Activated naive CD8-positive, alpha-beta T cell treated with anti-CD3 and anti-CD28 coated beads, Interleukin-2, amount 10 ng/mL, durations not matched to agents 7 days and 5 days (primary cell): ENCODE measurements at places on chromosomes 1 and 21. TPM values are rescaled to one million over a fixed set of nuclear protein-coding genes. Genes with fewer than 3 reads are reported as not detected.

DNA sequence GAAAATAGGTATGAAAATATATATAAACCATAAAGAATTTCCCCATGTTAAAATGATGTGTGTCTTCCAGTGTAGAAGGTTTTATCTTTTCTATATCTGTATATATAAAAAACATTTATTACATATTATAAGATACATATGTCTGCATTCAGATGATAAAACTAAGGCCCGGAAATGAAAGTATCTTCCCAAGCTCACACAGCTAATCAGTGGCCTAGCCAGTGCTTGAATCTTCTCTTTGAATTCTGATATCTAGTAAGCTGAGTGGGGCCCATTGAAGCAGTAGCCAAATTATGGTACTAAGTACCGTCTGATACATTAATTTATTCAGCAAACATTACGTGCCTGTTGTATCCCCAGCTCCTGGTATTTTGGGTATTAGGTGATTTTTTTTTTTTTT is 28.6 kb downstream of the UCK2 start:
- peaks cover 6% of the 10 kb centered on the region for H3K36me3 ChIP-seq
- H3K27me3 ChIP-seq, result no peaks in the 10 kb centered on the region
- no peak overlapping the region for H3K4me3 ChIP-seq
- H3K4me1 ChIP-seq, result peaks cover 43% of the 10 kb centered on the region
- DNase-seq, result no peak

DNA sequence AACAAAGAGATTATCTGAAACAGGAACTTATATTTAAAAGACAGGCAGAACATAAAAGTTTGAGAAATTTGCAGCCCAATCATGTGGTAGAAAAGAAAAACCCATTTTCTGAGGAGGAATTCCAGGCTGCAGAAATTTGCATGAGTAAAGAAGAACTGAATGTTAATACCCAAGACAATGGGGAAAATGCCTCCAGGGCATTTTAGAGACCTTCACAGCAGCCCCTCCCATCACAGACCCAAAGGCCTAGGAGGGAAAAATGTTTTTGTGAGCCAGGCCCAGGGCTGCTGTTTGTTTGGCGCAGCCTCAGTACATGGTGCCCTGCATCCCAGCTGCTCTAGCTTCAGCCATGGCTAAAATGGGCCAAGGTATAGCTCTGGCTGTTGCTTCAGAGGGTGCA is 554.3 kb upstream of the CHRM3 start:
- no peaks in the 10 kb centered on the region for H3K27me3 ChIP-seq
- no peak overlapping the region for H3K27ac ChIP-seq

HSF2BP gene
- total RNA-seq, result 0.64 TPM

NDUFS5 gene
- total RNA-seq, result 113 TPM

- H3K36me3 ChIP-seq, result peaks cover 27% of the 10 kb centered on the region
- H3K27me3 ChIP-seq, result no peaks in the 10 kb centered on the region
- no peak for DNase-seq
- no peak overlapping the region for H3K27ac ChIP-seq
These were observed 76.7 kb upstream of the SCCPDH start for GRCh38 chr1:246647513-246647912.

DNA sequence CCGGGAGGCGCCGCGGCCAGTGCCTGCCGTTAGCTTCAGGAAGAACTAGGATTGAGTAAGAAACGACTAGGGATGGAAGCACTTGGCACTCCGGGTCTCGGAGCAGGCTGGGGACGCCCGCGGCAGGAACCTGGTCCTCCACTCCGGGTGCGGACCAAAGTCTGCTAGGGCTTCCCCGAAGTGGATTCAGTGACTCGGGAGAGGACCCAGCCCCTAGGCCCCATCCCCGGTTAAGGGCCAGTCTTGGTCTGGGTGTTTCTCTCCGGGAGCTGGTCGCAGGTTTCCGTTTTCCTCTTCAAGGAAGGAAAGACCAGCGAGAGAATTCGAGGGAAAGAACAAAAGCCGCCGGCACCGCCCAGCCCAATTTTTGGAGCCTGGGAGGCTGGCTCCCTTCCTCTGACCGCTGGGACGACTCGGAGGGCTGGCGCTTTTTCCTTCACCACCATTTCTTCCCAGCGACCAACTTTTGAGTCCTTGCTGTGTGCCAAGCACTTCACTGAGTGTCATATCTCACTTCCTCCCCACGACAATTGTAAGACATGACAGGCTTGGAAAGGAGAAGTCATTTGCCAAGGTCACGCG is 16.8 kb upstream of the STMN1 start:
- peaks cover 16% of the 10 kb centered on the region for H3K4me1 ChIP-seq
- H3K36me3 ChIP-seq, result no peaks in the 10 kb centered on the region
- H3K27ac ChIP-seq, result peak overlapping the region; percentile 16

DNA sequence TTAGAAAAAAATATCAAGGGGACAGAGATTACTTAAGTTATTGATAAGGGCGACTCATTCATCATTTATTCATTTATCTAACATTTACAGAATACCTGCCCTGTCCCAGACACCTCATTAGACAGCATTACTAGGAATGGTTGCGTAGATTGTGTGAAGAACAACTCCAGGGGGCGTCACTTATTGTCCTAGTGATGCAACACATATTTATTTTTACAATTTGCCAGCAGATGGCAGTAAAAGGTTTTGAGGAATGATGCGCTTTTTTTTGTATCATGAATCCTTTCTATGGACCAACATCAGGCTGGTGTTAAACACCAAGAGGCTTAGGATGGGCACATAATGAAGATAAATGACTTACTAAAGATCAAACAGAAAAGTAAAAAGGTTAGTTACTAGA is 5.5 kb downstream of the NCAM2 start:
- H3K27me3 ChIP-seq, result peaks cover 18% of the 10 kb centered on the region
- no peak overlapping the region for H3K4me3 ChIP-seq
- H3K36me3 ChIP-seq, result no peaks in the 10 kb centered on the region
- H3K4me1 ChIP-seq, result no peaks in the 10 kb centered on the region
- no peak overlapping the region for H3K27ac ChIP-seq

GRCh38 chr1:174880171-174880570 is 119.6 kb upstream of the CACYBP start:
- no peak overlapping the region for H3K27ac ChIP-seq
- no peaks in the 10 kb centered on the region for H3K27me3 ChIP-seq
- H3K36me3 ChIP-seq, result peaks cover 1% of the 10 kb centered on the region
- no peak for DNase-seq
- no peak overlapping the region for H3K4me3 ChIP-seq

DMBX1 gene
- 0.11 TPM for total RNA-seq

RAB4A gene
- 44.6 TPM for total RNA-seq

DNA sequence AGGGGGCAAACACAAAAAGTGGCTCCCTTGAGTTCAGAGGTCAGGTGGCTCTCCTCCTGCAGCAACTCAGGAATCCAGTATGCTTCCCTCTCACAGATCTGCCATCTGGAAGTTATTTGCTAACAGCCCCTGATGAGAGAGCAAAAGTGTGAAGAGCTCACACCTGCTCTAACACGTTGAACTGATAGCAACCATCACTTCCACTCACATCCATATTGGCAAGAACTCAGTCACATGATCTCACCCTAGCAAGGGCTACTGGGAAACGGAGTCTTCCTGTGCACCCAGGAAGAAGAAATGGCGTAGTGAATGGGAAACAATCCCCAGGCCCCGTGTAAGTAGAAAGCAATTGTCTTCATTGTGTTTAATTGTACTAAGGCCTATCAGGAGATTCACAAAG is 20.7 kb upstream of the SLC45A1 start:
- H3K27me3 ChIP-seq, result no peaks in the 10 kb centered on the region
- no peak for DNase-seq
- no peaks in the 10 kb centered on the region for H3K36me3 ChIP-seq
- no peak overlapping the region for H3K27ac ChIP-seq

DNA sequence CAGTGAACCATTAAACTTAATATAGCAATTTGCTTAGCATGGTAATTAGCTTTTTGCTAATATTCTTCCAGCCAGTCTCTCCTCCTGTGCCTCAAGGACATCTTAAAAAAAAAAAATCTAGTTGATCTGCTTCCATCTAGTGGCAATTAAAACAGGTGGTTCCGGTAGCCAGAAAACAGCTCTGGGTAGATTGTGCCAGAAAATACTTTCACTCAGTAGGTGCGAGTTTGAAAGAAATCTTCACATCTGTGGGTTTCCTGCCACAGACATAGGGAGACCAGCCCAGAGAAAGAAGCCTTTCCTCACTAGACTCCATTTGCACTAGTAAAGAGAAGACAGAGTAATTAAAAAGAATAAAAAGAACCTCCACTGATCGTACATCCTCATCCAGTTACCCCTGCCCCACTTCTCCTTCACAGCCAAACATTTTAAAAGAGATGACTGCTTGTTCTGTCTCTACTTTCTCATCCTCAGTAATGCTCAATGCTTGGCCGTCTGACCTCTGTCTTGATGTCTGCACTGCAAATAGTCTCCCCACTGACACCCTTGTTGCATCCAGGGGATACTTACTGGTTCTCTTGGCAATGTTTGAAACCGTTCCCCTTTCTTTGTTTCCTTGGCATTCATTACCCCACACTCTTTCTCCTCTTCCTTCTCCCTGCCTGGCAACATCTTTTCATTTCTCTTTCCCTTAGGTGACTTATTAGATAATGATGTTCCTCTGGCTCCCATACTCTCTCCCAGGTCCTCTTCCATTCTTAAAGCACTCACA is 16.9 kb downstream of the SELL start:
- no peak for DNase-seq

- peaks cover 10% of the 10 kb centered on the region for H3K4me1 ChIP-seq
- H3K36me3 ChIP-seq, result no peaks in the 10 kb centered on the region
- H3K27ac ChIP-seq, result no peak overlapping the region
- no peak for DNase-seq
- H3K4me3 ChIP-seq, result no peak overlapping the region
- H3K27me3 ChIP-seq, result peaks cover 31% of the 10 kb centered on the region
These were observed 38.6 kb upstream of the ADGRL4 start for GRCh38 chr1:79044974-79045650.

DNA sequence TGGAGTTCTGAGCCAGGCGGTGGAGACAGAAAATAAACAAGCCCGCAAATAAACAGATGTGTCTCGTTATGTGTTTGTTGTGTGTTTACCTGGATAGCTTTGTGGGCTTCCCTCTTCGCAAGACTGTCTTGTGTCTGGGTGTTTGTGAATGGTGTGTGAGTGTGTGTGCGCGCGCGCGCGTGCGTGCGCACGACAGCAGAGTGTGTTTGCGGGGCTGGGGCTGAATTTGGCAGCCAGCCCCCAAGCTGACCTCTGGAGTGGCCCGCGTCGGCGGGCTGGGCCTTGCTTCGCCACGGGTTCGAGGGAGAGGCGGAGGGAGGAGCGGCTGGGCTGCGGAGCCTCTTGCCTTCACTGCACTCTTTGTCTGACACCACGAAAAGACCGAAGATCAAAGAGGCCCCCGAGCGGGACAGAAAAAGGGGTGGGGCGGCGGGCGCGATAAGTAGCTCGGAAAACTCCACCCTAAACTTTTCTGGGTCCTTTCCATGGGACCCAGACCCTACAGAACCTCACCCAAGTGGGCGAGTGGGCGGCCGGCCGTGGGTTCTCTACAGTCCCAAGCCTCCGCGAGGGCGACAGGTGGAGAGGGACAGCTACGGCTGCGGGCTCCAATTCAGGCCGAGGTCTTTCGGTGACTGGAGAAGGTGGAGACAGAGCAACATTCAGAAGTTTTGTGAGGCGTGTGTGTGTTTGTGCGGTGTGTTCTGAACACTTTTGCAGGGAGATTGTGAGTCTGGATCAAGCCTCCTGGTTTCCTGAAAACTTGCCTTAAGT is 14.5 kb downstream of the PAX7 start:
- H3K4me3 ChIP-seq, result no peak overlapping the region
- H3K4me1 ChIP-seq, result peaks cover 7% of the 10 kb centered on the region
- H3K27ac ChIP-seq, result no peak overlapping the region
- no peaks in the 10 kb centered on the region for H3K36me3 ChIP-seq
- H3K27me3 ChIP-seq, result peaks cover 87% of the 10 kb centered on the region
- no peak for DNase-seq

- H3K36me3 ChIP-seq, result no peaks in the 10 kb centered on the region
- DNase-seq, result no peak
- H3K4me3 ChIP-seq, result no peak overlapping the region
- no peaks in the 10 kb centered on the region for H3K4me1 ChIP-seq
- no peak overlapping the region for H3K27ac ChIP-seq
These were observed 106.3 kb downstream of the EDEM3 start for GRCh38 chr1:184648160-184648855.

DNA sequence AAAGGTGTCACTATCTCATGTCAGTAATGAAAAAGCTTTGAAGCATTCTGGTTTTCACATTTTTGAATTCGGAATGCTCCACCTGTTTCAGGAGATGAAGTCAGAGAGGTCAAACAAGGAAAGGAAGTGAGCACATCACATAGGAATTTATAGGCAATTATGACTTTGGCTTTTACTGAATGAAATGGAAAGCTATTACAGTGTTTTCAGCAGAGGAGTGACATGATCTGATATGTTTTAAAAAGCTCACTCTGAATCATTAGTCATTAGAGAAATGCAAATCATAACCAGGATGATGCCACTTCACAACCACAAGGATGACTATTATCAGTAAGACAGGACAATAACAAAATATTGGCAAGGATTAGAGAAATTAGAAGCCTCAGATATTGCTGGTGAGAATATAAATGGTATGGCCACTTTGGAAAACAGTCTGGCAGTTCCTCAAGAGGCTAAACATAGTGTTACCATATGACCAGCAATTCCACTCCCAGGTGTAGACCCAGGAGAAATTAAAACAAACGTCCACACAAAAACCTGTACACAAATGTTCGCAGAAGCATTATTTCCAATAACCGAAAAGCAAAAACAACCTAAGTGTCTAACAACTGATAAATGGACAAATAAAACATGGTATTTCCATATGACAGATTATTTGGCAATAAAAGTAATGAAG is 7.5 kb downstream of the TAF1A start:
- no peak overlapping the region for H3K4me3 ChIP-seq
- peaks cover 13% of the 10 kb centered on the region for H3K4me1 ChIP-seq
- no peaks in the 10 kb centered on the region for H3K27me3 ChIP-seq

PDZK1 gene
- 0.51 TPM for total RNA-seq

DNA sequence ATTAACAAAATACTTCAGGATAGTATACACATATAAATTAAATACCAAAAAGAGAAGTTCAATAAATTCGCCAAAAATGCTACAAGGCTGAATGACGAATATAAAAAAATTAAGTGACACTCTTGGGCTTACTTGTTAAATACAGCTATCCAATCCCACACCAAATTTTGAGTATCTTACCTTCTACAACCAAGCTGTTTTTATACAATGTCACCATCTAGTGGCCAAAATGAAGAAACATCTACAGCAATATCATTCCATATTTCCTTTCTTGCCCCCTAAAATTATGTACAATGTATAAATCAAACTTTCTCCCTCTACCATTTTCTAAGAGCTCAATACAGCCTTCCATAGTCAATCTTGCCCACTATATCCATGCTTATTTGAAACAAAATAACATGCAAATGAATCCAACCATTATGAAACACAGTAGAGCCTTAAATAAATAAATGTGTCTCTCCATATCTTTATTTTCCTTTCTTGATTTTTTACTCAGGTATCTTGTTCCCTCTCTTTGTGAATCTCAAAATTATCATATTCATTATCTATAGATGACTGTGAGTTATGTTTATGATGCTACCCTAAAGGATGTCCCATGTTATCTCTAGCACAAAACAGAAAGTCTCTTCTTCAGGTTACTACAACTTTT is 86.3 kb downstream of the ACBD6 start:
- peaks cover 20% of the 10 kb centered on the region for H3K36me3 ChIP-seq
- H3K27ac ChIP-seq, result no peak overlapping the region
- no peaks in the 10 kb centered on the region for H3K27me3 ChIP-seq
- H3K4me3 ChIP-seq, result no peak overlapping the region

TNN gene
- total RNA-seq, result not detected
